NCI-H774 (cell line): ENCODE measurements at places on chromosomes 11 and 22.

DNA sequence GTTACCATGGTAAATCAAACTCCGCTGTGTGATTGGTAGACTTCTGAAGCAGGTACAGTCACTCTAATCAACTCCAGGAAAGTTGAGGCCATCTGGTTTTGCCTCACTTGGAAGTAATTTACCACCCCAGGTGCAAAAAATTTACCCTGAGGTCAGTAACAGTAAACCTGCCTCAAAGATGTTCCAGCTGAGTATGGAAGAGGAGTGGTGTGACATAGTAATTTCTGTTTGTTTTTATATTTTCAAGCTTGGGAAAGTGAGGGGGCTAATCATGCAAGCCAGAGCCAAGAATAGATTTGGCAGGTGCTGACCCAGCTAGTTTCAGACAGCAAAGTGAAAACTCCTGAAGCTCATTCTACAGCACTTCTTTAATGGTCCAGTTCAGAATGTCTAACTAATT lies 691.6 kb downstream of the NTM start:
- DNase-seq, result no peak

- DNase-seq, result no peak
Observed at GRCh38 chr11:31796499-31797189, 14.5 kb downstream of the PAX6 start.

- DNase-seq, result no peak
Observed at GRCh38 chr22:25199731-25200520, at the start of gene CRYBB3. Gene CRYBB3 (plus strand): TSS chr22:25199858. CDS start chr22:25201397, 1,539 bp downstream.

DNA sequence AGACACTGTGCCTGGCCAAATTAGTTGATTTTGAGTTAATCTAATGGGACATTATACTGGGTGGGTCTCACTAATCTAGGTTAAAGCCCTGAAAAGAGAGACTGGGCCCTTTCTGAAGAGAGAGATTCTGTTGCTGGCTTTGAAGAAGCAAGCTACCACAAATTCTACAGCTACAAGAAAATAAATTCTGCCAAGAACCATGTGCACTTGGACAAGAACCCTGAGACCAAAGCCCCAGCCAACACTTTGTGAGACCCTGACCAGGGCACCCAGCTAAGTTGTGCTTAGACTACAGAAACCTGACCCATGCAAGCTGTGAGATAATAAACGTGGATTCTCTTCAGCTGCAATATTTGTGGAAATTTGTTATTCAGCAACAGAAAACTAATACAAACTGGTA lies 20.1 kb upstream of the SPON1 start:
- no peak for DNase-seq

- DNase-seq, result no peak
Observed at GRCh38 chr22:36738416-36739020, 35.0 kb upstream of the CACNG2 start.

GRCh38 chr22:19526076-19526701 lies 2.0 kb upstream of the CLDN5 start:
- no peak for DNase-seq

GRCh38 chr11:110092515-110093406 lies at the start of gene ZC3H12C:
Gene ZC3H12C (plus strand): TSS chr11:110093392. CDS start chr11:110093412, 20 bp downstream.
- peak; percentile 82 for DNase-seq

GRCh38 chr11:76107971-76108370 lies 98.3 kb downstream of the WNT11 start:
- DNase-seq, result no peak

DNA sequence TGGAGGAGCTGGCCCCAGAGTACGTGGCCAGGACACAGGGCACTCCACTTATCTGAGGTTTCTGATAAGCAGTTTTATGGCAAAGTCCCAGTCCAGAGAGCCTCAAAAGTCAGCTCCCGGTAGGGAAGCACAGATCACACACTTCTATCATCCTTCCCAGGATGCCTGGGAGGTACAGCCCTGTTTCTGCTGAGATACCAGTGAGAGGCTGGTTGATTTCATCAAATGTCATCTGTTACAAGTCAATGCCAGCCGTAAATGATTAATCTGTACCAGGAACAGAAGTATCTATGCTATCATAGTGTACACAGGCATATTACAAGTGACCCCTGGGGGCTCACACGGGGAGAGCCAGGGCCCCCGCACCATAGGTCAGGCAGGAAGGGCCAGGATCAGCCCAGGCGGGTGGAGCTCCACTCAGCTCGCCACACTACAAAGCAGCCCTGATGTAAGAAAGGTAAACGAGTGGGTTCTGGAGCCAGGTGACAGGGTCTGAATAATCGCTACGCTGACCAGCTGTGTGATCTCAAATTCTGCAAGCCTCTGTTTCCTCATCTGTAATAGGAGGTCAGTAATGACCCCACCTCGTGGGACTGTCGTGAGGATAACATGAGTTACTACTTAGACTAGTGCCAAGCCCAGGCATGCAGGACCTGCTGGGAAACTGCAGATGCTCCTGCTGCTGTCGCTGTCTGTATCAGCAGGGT lies 17.6 kb downstream of the PLA2G6 start:
- DNase-seq, result no peak

GRCh38 chr22:40441761-40442390 lies 71.5 kb downstream of the SGSM3 start:
- no peak for DNase-seq

DNA sequence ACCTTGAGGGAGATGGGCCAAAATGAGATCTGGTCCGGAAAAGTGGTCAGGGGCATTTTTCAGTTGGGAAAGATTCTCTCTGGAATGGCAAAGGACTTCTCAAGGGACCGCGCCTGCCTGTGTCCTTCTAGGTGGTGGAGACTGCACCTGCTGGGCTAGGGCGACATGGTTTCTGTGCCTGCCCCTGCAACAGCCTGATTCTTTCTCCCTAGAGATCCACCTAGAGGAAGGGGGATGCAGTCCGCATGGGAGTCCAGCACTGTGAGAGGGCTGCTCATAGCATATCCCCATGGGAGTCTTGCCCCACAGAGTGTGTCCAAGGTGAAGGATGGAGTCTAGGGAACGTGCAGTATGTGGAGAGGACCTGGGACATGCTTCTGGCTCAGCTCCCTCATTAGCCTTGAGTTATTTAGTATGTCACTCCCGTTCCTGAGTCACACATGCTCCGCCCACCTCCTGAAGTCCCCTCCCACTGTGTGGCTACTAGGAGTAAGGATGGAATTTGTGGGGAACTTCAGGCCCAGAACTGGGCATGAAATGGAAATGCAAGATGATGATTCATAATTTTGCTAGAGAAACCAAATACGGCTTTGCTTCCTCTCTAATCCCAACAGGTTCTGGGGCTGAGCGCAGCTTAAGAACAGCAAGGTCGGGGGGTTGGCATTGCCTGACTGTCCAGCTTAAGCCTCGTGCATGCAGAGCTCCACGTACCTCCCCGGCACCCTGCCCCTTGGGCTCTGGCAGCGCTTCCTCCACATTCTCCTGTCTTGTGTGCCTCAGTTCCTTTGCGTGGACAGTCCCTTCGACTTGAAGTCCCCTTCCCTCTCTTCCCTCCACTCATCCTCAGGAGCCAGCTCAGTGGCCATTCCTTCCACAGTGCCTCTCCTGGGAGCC lies 35.0 kb downstream of the GRIK4 start:
- DNase-seq, result no peak
